ENCODE measurements at places on chromosomes 6 and 20.

DNA sequence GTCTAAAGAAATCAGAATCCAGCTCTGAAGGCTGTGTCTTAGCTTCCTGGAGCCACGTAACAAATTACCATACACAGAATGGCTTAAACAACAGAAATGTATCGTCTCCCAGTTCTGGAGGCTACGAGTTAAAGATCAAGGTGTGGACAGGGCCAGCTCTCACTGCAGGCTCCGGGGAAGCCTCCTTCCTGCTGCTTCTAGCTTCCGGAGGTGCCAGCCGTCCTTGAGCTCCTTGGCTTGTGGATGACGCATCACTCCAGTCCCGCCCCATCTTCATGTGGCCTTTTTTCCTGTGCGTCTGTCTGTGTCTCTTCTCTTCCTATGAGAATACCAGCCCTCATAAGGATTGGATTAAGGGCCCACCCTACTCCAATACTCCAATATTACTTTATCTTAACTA lies 319.1 kb upstream of the QKI start:
- no peak for DNase-seq

DNA sequence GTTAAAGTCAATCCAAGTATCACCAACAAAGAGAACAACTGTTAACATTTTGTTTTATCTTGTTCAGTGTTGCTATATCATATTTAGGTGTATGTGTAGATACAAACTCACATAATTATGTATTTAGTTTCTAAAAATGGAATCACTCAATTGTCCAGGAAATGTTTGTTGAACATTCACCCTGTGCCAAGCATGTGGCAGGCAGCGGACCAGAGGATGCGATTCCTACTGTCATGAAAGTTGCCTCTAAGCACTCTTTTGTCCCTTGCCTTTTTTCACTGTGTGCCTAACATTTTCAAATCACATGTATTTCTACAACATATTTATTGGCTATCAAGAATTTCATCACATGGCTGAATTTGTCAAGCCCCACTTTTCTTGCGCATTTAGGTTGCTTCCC lies 16.9 kb upstream of the TGM2 start:
- no peak for DNase-seq

DNA sequence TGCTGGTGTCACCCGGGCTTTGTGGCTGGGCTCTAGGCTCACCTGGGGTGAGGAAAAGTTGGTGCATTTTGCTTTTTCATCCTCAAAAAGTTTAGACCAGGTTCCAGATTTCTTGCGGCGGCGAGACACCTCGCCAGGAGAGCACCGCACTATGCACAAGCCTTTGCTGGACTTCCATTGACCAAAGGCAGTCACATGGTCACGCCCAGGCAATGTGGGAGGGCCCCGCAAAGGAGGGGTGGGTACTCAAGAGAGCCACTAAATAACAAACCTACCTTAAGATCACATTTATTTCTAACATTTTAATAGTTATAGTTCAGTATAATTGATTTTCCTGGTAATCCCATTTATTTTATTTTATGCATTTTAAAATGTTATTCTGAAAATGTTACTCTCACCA lies 3.0 kb upstream of the KIF16B start:
- DNase-seq = no peak

- DNase-seq = no peak
Observed at GRCh38 chr6:4651831-4652467, 124.3 kb upstream of the CDYL start.

DNA sequence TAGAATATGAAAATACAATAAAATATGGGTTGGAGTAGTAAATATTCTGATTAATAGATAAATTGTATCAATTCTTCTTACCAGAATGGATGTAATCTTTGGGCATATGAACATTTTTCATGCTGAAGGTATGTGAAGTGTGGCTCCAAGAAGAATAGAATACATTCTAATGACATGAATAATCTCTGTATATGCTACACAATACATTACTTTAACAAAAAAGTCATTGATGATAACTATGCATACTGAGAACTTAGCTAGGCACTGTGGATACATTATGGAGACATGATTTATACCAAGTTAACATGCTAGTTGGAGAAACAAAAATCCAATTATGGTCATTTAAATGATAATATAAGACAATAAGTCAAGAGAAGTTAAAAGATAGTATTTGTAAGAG lies 62.7 kb upstream of the HDAC2 start:
- DNase-seq = no peak

DNA sequence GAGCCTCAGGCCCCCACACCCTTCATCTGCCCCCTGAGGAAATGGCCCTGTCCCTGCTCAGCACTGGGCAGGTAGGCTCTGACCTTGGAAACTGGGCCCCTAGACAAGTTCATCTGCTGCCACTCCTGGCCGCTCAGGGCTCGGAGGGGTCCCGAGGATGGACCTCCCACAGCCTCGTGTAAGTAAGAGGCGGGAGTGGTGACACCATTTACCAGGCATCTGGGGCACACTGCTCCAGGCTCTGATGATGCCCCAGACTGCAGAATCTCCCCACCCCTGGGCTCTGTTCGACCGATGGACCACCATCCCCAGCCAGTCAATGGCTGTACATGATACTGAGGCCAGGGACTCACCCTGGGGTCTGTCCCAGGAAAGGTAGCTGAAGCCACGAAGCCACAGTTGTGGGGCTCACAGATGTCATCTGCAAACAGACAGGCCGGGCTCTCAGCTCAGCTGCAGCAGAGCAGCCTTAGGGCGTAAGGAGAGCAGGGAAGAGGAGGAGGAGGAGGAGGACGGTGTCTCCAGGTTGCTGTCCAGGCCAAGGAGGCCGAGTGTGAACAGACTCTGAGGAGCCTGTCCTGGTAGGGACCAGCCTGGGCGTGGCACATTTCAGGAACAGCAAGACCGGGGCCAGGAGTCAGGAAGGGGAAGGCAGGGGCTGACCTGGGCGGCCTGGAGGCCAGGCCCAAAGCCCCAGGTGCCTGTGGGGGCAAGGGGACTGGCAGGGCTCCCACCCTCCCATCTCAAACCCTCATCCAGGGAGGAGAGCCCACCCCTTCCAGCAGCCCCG lies 300.4 kb downstream of the TAF4 start:
- DNase-seq = no peak

DNA sequence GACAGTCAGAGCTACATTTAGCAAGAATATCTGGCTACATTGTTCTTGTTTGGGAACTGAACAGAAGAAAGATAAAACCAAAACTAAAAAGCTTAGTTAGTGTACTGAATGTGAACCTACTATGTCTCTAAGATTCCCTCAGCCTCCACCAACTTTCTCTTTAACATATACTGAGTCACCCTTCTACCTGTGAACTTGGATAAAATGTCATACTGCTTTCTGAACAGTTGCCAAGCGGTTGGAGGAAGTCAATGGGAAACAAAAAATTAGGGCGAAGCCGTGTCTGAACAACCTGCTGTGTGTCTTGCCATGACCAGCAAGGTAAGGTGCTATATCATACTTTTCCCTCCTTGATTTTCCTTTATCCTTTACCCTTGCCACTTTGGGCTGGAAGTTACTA lies 243.5 kb downstream of the BTBD9 start:
- DNase-seq = no peak

- no peak for DNase-seq
Observed at GRCh38 chr6:54846857-54847674, 495 bp downstream of the FAM83B start.

- no peak for DNase-seq
Observed at GRCh38 chr6:100271625-100272024, 193.1 kb downstream of the SIM1 start.

All from brain pericyte (primary cell).